ENCODE measurements at places on chromosomes 11 and 22.

DNA sequence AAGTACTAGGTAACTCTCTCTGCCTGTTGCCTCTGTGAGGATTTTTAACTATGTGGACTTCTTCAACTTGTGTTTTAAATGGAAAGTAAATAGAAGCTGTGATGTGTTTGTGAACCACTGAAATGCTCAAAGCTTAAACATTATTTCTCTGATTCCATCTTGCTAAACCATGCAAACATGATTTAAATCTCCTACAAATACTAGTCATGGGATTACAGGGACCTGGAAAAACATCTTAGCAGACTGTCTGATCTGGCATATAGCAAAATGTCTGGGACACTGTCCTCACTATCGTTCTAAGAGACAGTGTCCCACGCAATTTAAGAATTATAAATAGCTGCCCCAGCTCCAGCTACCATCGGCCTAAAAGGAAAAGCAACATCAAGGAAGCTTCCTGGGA is 914.5 kb upstream of the FAT3 start:
- DNase-seq, result no peak

GRCh38 chr11:17012712-17013547 is 1.3 kb downstream of the PLEKHA7 start:
- no peak for DNase-seq

DNA sequence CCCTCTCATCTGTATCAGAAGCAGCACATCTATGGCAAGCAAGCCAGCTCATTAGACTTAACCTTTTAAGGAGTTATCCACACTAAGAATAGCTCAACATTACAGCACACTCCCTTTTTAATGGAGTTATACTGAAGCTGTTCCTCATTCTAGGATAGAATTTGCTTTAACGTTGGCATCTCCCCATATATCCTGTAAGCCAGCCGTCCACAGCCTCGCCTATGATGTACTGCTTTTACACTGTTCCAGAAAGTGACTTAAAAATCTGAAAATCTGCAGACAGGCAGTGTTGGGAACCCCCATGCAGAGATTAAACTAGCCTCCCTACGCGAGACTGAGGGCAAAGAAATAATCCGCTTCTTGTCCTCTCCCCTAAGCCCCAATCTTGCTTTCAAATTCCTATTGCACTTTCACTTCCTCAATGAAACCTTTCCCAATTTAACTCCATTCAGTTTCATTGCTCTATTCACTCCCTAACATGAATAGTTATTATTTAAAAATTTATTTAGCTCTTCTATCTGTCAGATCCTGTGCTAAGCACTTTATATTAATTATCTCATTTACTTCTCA is 225.0 kb downstream of the BLID start:
- DNase-seq, result no peak

GRCh38 chr11:125464270-125464662 is 31.8 kb downstream of the FEZ1 start:
- DNase-seq, result no peak

DNA sequence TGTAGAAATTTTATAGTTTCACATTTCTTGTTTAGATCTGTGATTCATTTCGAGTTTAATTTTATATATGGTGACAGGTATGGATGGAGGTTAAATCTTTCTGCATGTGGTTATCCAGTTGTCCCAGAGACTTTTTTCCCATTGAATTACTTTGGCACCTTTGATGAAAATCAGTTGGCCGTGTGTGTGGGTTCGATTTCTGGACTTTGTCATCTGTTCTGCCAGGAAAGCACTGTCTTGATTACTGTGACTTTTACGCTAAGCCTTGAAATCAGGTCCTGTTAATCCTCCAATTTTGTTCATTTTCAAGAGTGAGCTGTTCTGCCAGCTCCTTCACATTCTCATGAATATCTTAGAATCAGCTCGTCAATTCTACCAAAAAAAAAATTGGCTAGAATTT is 107.4 kb downstream of the KCNQ1 start:
- DNase-seq, result no peak

- no peak for DNase-seq
These were observed 17.3 kb downstream of the TTC17 start for GRCh38 chr11:43376065-43376464.

- DNase-seq, result no peak
These were observed 328.1 kb downstream of the CASP12 start for GRCh38 chr11:104570078-104570701.

DNA sequence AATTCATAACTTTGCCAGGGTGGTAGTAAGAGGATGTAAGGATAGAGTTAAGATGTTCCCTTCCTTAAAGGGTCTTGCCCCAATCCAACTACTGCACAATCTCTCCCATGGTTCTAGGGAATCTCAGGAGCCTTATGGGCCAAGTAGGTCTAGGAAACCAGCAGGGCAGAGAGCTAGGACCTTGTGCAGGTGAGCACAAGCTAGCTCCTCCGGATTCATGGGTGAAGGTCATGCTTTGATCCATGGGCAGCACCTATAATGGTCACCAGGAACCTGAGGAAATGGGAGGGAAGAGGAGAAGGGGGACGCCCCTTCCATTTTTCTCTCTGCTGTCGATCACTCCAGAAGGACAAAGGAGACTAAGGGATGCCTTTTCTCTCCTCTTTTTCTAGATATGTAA is 16.8 kb downstream of the KCNJ11 start:
- DNase-seq, result no peak

DNA sequence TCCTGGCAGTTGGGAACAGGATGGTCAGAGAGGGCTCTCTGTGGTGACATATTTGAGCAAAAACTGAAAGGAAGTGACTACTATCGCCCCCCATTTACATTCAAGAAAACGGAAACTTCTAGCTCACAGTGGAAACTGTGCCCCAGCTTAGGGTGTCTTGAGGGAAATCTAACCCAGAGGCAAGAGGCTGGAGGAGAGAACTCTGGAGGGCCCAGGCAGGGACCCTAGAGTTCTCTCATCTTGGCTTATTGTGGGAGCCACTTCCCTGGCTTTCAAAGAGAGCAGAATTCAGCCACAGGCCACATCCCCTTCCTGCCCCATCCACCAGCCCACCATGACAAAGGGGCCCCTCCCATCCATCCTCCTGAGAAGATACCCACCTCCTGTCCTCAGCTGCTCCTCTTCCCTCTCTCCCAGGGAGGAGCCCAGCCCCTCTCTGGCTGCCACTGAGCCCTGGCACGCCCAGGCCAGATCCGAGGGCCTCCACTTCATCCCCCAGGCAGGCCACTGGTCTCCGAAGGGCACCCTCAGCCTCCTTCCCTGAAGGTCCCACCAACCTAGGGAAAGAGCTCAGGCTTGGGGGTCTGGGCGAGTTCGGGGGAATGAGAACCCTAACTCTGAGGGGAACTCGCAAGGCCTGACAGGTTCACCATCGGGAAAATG is 1.6 kb upstream of the TMPRSS13 start:
- DNase-seq, result no peak

- DNase-seq, result no peak
These were observed 5.9 kb downstream of the LMNTD2 start for GRCh38 chr11:554428-555226.

- DNase-seq, result no peak
These were observed 24.8 kb upstream of the POU2AF2 start for GRCh38 chr11:111220721-111221120.

- no peak for DNase-seq
These were observed 9.9 kb downstream of the IL10RA start for GRCh38 chr11:117996058-117996457.

DNA sequence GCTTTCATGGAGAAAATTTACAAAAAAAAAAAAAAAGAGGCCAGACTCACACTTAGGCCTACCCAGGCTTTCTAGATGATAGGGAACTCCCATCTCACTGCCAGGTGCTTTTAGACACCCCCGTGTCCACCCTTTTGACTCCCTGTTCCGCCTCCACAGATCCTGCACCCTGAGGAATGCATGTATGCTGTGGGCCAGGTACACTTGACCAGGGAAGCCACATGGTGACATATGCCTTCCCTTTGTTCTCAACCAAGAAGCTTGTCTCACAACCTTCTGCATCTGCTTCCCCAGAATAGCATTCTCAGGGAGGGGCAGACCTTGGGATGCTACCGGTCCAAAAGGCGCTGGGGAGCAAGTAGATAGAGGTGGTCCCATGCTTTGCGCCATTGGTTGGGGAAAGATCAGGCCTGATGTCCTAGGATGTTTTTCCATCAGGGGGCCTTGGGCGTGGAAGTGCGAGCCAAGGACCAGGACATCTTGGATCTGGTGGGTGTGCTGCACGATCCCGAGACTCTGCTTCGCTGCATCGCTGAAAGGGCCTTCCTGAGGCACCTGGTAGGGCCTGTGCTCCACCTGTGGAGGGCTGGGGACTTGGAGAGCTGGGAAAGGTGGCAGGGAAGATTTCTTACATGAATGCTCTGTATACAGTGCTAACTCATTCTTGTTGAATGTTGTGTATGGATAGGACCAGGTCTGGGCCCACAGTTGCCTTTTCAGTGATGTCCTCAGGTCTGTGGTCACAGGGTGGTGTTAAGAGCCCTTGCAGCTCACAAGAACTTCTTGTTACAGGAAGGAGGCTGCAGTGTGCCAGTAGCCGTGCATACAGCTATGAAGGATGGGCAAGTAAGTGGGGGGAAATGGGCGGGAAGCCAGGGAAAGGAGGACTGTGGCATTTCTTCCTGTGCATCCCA is 7.5 kb downstream of the HMBS start:
- DNase-seq, result no peak

GRCh38 chr11:95266751-95267374 is 35.9 kb upstream of the SESN3 start:
- no peak for DNase-seq

DNA sequence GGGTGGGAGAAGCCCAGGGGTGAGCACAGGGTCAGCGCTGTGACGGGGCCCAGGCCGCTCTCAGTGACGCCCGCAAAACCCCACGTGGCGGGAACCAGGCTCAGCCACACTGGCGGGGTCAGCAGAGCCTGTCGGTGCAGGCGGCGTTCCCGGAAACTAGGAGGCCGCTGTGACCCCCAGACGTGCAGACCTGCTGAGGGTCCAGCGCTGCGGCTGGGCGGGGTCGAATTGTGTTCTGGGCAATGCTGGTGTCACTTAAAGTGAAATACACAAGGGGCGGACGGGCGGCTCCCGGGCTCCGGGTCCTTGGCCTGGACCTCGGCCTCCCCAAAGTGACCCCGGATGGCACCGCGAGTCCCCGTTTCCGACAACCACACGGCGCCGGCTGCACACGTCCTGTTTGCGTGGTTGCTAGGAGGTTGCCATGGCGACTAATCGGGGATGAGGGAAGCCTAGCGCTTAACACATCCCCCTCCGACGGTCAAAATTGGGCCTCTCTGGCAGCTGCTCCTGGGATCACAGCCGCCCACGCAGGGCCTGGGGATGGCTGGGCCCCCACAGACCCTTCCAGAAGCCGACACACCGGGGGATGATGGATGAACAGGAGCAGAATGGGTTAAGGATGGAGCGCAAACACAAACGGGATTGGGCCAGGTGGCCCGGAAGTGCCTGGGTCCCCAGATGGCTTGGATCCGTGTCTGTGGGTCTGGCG is 81.7 kb upstream of the PRR5 start:
- peak; percentile 81 for DNase-seq

- DNase-seq, result no peak
These were observed 3.6 kb downstream of the ASCL2 start for GRCh38 chr11:2266586-2267305.

- no peak for DNase-seq
These were observed 19.5 kb downstream of the LHFPL7 start for GRCh38 chr22:24926849-24927579.

DNA sequence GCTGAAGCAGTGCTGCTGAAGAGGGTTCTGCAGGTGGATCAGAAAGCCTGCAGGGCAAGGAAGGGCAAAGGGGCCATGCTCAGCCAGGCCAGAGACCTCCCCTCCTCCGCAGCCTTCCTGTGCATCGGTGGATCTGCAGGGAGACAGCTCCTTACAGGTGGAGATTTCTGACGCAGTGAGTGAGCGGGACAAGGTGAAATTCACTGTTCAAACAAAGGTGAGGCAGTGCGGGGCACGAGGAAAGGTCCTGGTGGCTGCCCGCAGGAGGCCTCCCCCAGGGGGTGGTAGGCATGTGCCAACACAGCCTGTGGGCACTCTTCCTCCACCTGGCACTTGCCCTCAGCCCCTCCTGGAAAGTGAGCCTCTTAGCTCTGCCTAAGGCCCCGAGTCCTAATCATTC is 8.6 kb downstream of the CFL1 start:
- DNase-seq, result no peak

DNA sequence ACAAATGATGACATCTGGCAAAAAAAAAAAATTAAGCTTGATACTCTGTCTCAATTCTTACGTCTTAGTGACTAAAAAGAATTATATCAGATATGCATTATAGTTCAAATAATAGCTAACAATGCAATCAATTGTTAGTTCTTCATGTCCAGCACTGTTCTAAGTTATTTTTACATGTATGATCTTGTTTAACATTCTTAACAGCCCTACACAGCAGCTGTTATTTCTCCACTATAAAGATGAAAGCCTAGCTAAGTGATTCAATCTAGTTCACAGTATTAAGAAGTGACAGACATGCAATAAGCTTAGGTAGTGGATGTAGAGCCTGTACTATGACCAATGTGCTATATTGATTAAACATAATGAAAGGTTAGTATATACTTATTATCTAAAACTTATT is 4.1 kb downstream of the ZNF214 start:
- DNase-seq, result no peak

GRCh38 chr11:121762820-121763219 is 310.1 kb upstream of the SORL1-AS1 start:
- peak; percentile 46 for DNase-seq

DNA sequence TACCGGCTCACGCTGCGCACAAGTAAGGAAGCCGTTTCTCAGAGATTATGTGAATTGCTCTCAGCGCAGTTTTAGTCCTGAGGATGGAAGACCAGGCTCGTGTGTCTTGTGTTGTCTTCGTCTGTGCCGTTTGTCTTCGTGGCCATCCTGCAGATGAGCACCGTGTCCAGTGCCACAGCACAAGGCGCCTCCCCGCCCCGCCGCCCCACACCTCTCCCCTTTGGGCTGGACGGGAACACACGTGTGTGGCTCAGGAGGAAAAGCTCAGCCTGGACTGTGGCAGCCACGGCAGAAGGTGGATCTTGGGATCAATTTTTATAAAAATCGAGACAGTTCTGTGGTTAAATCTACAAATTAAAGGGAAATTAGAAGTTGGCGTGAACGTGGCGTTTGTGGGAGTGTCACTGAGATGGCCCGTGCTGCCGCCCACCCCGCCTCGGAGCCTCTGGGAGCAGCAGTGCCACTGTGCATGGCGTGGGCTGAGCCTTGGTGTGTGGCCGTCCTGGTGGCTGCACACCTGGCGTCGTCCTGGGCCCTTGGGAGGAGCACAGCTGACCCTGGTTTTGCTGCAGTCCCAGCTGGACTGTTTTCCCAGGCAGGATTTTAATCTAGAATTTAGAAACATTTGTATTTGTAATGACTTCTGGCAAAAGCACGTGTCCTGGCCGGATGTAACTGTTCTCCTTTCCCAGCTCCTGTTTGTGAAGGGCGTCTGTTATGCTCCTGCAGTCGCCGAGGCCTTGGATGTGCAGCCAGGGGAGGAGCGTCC is 25.8 kb downstream of the MUC6 start:
- no peak for DNase-seq

All from right kidney (tissue), 9 donors.